Gastrocnemius medialis (tissue), 4 donors: ENCODE measurements at places on chromosomes 2 and 18. TPM values are rescaled to one million over a fixed set of nuclear protein-coding genes. Genes with fewer than 3 reads are reported as not detected.

Gene TYW5
- total RNA-seq, result 3.3 TPM

Gene CENPA
- total RNA-seq, result 0.22 TPM

Gene TPO
- 11.6 TPM for total RNA-seq

Gene GLB1L
- total RNA-seq, result 1.0 TPM

DNA sequence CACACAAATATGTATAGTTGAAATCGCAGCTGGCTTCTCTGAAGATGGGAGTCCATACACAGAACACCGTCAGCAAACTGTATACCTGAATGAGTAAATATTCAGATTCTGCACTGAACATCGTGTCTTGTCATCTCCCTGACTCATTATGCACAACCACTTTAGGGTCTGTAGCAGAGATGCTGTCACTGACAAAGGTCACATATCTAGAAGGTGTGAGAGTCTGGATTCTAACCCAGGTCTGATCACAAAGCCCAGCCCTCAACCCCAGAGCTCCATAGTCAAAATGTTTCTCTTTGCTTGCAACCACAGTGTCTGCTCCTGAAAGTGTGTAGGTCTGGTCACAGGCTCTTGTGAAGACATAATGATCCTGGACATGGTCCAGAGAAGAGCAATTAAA lies 78.3 kb upstream of the PAX8 start:
- no peak for DNase-seq
- H3K4me3 ChIP-seq, result no peak overlapping the region
- no peaks in the 10 kb centered on the region for H3K27me3 ChIP-seq
- H3K27ac ChIP-seq, result no peak overlapping the region
- no peaks in the 10 kb centered on the region for H3K36me3 ChIP-seq
- no peaks in the 10 kb centered on the region for H3K4me1 ChIP-seq

- H3K4me1 ChIP-seq, result no peaks in the 10 kb centered on the region
- H3K27me3 ChIP-seq, result no peaks in the 10 kb centered on the region
- H3K27ac ChIP-seq, result no peak overlapping the region
Observed at GRCh38 chr18:52395146-52395852, 55.3 kb downstream of the DCC start.

DNA sequence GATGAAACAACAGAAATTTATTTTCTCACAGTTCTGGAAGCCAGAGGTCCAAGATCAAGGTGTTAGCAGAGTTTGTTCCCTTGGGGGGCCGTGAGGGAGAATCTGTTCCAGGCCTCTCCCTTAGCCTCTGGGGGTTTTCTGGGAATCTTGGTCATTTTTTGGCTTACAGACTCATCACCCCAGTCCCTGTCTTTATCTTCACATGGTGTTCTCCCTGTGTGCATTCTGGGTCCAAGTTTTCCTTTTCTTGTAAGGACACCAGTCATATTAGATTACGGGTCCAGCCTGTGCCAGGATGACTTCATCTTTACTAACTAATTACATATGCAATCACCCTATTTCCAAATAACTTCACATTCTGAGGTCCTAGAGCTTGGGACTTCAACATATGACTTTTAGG lies 292.5 kb upstream of the TRIB2 start:
- H3K27me3 ChIP-seq, result no peaks in the 10 kb centered on the region
- no peak for DNase-seq
- no peaks in the 10 kb centered on the region for H3K36me3 ChIP-seq
- H3K27ac ChIP-seq, result no peak overlapping the region
- no peak overlapping the region for H3K4me3 ChIP-seq

DNA sequence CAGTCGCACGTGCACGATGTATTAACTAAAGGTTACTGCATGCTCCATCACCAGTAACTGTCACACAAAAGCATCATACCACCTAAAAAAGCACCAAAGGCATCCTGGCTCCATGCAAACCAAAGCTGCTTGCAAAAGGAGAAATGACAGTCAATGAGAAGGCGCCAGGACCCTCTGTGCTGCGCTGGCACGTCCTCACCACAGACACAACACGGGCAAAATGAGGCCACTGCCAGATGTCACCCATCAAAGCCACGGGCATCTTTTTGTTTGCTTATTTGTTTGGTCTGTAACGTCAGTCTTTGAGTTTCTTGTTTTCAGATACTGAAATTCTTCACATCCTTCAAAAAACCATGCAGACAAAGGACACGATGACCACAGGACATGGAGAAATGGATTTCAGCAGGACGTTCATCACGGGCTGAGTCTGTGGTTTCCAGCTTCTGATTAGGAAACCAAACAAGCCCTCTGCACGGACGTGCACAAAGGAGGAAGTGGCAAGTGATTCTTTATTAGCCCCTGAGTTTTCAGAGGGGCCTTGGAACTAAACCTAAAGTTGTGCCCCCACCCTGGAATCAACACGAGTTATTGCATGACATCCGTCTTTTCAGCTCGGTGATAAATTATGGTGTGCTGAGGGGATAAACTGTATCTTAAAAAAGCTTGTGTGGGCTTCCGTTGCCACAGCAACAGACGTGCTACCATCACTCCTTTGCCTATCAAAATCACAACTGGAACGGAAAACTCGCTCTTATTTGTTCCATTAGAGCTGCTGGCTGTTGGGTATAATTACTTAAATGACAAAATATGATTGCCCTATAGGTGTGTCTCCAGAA lies 181.8 kb downstream of the EIPR1 start:
- H3K4me1 ChIP-seq, result peaks cover 3% of the 10 kb centered on the region
- no peak for DNase-seq
- H3K36me3 ChIP-seq, result no peaks in the 10 kb centered on the region
- H3K27ac ChIP-seq, result no peak overlapping the region
- H3K27me3 ChIP-seq, result no peaks in the 10 kb centered on the region

GRCh38 chr2:96359310-96359709 lies 23.7 kb downstream of the NCAPH start:
- no peaks in the 10 kb centered on the region for H3K36me3 ChIP-seq
- no peak for DNase-seq
- no peaks in the 10 kb centered on the region for H3K4me1 ChIP-seq
- H3K27ac ChIP-seq, result no peak overlapping the region

DNA sequence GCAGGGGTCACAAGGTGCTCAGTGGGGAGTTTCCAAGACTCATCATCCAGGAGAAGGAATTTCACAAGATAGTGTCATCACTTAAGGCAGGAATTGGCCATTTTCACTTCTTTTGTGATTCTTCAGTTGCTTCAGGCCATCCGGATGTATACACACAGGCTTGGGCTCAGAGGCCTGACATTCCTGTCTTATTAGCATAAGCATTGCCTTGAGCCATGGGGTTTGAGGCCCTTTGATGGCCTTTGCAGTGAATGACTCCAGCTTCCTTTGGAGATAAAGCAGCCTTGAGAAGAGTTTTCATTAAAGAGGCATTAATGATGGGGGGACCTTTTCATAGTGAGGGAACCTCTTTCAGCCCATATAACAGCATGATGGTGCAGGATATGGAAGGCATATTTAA lies 366.0 kb upstream of the CNTNAP5 start:
- no peaks in the 10 kb centered on the region for H3K27me3 ChIP-seq
- no peak overlapping the region for H3K4me3 ChIP-seq
- no peak for DNase-seq
- no peaks in the 10 kb centered on the region for H3K36me3 ChIP-seq

DNA sequence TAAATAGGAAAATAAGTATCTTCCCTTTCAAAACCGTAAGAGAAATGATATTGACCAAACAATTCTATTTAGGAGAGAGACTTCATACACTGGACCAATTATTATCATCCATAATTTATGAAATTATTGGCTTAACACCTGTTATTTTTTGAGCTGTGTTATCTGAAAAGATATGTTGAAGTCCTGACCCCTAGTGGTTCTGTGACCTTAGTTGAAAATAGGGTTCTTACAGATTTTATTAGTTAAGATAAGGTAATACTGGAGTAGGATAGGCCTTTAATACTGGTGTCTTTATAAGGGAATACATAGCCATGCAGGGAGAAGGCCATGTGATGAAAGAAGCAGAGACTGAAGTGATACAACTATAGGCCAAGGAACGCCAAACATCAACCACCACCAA lies 659.6 kb downstream of the DCC start:
- H3K36me3 ChIP-seq, result no peaks in the 10 kb centered on the region
- H3K27ac ChIP-seq, result no peak overlapping the region
- H3K27me3 ChIP-seq, result no peaks in the 10 kb centered on the region
- no peak overlapping the region for H3K4me3 ChIP-seq
- no peaks in the 10 kb centered on the region for H3K4me1 ChIP-seq

DNA sequence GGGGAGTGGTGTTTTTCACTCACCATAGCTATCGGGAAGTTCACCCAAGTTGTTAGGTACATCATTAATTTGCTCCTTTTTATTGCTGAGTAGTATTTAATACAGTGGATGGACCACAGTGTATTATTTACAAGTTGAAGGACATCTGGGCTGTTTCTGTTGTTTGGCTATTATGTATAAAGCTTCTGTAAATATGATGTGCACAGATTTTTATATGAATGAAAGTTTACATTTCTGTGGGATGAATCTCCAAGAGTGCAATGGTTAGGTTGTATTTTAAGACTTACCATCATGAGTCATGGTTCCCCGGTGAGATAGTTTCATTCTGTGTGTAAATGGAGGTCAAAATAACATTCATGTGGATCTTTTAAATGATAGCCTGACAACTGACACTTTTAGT lies 337.4 kb downstream of the PTPRM start:
- no peaks in the 10 kb centered on the region for H3K36me3 ChIP-seq
- no peak overlapping the region for H3K27ac ChIP-seq
- DNase-seq, result no peak
- H3K4me1 ChIP-seq, result peaks cover 26% of the 10 kb centered on the region
- no peaks in the 10 kb centered on the region for H3K27me3 ChIP-seq

DNA sequence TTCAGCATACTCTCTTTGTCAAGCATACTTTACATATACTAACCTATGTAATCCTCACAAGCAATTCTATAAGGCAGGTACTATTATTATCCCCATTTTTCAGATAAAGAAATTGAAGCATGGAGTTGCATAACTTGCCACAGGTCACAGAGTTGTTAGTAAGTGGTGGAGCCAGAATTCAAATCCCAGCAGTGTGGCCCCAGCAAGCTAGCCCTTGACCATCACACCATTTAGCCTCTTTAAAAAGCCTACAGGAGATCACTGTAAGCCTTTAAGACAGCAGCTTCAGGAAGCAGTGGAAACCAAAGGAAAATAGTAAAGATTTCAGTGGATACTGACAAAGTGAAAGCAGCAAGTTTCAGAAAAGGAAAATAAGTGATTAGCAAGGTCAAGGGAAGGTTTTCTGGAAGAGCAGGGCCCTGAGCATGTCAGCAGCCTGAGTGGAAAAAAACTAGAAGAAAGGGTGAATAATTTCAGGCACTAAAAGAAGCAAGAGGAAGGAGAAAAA lies 11.7 kb downstream of the B4GALT6 start:
- H3K27me3 ChIP-seq, result no peaks in the 10 kb centered on the region
- H3K27ac ChIP-seq, result no peak overlapping the region
- H3K36me3 ChIP-seq, result no peaks in the 10 kb centered on the region
- no peak for DNase-seq
- H3K4me3 ChIP-seq, result no peak overlapping the region

DNA sequence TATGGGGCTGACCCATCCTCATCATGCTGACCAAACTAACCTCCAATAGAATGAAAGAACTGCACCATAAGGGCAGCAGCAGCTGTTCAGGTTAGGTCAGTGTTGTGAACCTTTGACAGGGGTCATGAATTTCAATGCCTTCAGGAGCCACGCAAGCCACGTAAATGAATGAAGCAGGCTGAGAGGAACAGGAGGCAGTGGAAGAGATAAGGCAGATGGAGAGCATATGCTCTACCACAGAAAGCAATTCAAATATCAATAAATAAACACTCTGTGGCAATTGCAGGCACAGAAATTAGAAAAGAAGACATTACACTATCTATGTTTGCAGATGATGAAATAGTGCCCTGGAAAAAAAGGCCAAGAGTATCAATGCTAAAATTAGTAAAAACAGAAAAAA lies 56.3 kb downstream of the SCG2 start:
- no peak for DNase-seq
- no peaks in the 10 kb centered on the region for H3K27me3 ChIP-seq
- H3K4me1 ChIP-seq, result no peaks in the 10 kb centered on the region

DNA sequence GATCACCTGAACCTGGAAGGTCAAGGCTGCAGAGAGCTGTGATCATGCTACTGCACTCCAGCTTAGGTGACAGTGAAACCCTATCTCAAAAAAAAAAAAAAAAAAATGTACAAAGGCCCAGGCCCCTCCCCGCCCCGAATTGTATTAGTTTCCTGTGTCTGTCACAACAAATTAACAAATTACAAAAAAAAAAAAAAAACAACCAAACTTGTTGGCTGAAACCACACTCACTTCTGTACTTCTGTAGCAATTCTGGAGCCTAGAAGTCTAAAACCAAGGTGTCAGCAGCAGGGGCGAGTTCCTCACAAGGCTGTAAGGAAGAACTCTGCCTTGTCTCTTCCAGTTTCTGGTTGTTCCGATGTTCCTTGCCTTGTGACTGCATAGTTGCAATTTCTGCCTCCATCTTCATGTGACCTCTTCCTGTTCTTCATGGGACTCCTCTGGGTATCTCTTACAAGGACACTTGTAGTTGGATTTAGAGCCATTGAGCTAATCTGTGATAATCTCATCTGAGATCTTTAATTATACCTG lies 100.8 kb upstream of the ZSWIM2 start:
- no peaks in the 10 kb centered on the region for H3K27me3 ChIP-seq
- H3K27ac ChIP-seq, result no peak overlapping the region
- H3K36me3 ChIP-seq, result no peaks in the 10 kb centered on the region

- DNase-seq, result peak; percentile 60
- no peak overlapping the region for H3K27ac ChIP-seq
- no peaks in the 10 kb centered on the region for H3K36me3 ChIP-seq
Observed at GRCh38 chr18:50297621-50298442, 10.3 kb upstream of the CXXC1 start.

GRCh38 chr2:71605173-71605641 lies 151.8 kb downstream of the DYSF start:
- H3K4me1 ChIP-seq, result peaks cover 4% of the 10 kb centered on the region
- H3K36me3 ChIP-seq, result no peaks in the 10 kb centered on the region
- peak overlapping the region; percentile 62 for H3K27ac ChIP-seq
- peak; percentile 4 for DNase-seq
- no peak overlapping the region for H3K4me3 ChIP-seq

DNA sequence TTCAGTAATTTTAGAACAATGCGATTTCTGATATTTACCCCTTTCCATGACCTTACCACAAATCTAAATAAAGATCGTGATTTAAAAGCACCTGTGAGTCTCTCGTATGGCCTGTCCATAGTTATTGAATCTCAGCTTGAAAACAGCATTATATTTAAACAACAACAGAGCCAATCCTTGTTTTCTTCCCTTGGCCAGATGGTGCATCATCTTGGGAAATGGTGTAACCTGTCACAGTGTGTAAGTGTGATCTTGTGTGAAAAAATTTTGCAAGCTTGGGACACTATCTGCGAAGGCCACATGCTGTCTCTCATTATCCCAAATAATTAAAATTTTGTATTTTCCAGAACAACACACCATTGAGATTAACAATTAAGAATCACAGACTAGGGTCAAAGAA lies 262.7 kb upstream of the SPHKAP start:
- H3K27me3 ChIP-seq, result no peaks in the 10 kb centered on the region
- H3K4me3 ChIP-seq, result no peak overlapping the region
- no peaks in the 10 kb centered on the region for H3K36me3 ChIP-seq

- H3K27ac ChIP-seq, result no peak overlapping the region
- no peaks in the 10 kb centered on the region for H3K36me3 ChIP-seq
- no peak for DNase-seq
- H3K4me3 ChIP-seq, result no peak overlapping the region
- no peaks in the 10 kb centered on the region for H3K27me3 ChIP-seq
Observed at GRCh38 chr2:10019602-10020400, 23.5 kb upstream of the KLF11 start.

GRCh38 chr2:207546822-207547221 lies 17.1 kb downstream of the CREB1 start:
- peaks cover 23% of the 10 kb centered on the region for H3K4me1 ChIP-seq
- H3K27me3 ChIP-seq, result no peaks in the 10 kb centered on the region
- H3K36me3 ChIP-seq, result no peaks in the 10 kb centered on the region
- no peak for DNase-seq
- no peak overlapping the region for H3K27ac ChIP-seq
- no peak overlapping the region for H3K4me3 ChIP-seq

- H3K4me3 ChIP-seq, result no peak overlapping the region
- no peak overlapping the region for H3K27ac ChIP-seq
- no peaks in the 10 kb centered on the region for H3K36me3 ChIP-seq
- H3K27me3 ChIP-seq, result no peaks in the 10 kb centered on the region
Observed at GRCh38 chr18:80239830-80240229, 7.5 kb downstream of the PARD6G start.
